Hepatic stellate cell (primary cell): ENCODE measurements at places on chromosomes 11 and 22.

DNA sequence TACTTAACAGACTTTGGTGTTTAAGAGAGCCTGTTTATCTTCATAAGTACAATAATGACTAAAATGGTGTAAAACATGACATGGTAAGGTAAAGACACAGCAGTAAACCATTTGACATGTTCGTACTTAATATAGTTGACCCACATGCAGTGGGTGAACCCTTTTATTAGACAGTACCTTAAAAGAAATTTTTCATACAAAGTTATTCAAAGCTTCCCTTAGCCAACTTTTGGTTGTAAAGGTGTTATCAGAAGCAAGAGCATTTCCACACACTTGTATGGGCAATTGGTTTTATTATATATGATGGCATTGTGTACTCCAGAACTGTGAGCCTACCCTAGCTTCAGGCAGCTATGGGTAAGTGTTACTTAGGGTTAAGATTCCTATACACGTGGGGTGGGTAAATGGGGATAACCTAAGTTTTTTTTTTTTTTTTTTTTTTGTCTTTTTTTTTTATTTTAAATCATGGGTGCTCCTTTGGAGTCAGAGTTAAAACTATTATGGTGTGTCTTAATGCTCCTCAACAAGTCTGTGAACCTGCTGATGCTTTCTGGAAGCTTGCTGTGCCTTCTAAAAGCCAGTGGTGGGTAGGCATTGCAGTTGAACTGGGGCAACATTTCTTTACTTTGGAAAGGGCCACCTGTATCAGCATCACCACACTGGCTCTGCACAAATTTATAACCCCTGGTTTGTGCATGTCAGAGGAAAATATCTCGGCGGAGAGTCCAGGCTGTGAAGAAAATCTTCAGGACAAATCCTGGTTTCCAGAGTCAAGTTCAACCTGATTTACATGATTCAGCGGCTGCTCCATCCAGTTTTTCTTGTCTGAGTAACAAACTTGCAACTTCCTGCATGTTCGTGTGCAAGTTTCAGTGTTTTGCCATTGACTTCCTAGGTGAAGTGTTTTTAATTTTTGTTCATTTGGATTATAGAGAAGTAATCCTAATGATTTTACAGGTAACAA, 3.3 kb downstream of the PCF11 start:
- peak; percentile 8 for DNase-seq

DNA sequence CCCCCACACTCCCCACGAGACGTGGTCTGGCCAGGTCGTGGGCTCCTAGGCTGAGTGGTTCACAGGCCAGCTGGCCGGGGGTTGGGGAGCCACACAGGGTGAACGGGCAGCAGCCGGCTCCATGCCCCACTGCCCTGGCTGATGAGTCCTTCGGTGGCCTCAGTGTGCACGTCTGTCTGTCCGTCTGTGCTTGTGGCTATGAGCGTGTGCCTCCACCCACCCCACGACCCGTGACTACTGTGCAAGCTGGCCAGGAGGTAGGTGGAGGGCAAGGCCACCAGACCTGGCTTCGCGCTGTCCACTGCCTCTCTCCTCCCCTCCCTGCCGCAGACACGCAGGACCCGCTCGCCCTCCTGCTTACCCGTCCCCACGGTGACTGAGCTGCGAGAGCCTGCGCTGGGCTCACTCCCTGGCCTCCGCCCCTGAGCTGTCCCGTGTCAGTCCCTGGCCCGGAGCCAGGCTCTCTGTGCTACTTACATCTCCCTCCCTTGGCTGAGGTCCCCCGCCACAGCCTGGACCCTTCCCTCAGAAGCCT, 14.1 kb downstream of the CSDC2 start:
- no peak for DNase-seq

DNA sequence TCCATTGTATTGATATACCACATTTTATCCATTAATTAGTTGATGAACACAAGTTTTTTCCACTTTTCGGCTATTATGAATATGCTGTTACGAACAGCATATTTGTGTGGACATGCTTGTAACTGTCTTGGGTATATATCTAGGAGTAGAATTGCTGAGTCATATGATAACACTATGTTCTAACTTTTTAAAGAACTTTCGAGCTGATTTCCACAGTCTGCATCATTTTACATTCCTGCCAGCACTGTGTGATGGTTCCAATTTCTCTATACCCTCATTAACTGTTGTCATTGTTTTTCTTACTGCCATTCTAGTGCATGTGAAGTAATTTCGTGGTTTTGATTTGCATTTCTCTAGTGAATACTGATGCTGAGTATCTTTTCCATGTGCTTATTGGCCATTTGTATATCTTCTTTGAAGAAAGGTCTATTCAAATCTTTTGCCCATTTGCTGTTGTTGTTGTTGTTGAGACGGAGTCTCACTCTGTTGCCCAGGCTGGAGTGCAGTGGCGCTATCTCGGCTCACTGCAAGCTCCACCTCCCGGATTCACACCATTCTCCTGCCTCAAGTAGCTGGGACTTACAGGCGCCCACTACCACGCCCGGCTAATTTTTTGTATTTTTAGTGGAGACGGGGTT, 7.4 kb upstream of the RCE1 start:
- no peak for DNase-seq

GRCh38 chr11:37858398-37858797, 1260.4 kb upstream of the RAG2 start:
- no peak for DNase-seq

GRCh38 chr22:41229730-41230400, 10.9 kb downstream of the CHADL start:
- no peak for DNase-seq

- no peak for DNase-seq
Measured at GRCh38 chr11:3077189-3077836, 20.1 kb upstream of the CARS1 start.

DNA sequence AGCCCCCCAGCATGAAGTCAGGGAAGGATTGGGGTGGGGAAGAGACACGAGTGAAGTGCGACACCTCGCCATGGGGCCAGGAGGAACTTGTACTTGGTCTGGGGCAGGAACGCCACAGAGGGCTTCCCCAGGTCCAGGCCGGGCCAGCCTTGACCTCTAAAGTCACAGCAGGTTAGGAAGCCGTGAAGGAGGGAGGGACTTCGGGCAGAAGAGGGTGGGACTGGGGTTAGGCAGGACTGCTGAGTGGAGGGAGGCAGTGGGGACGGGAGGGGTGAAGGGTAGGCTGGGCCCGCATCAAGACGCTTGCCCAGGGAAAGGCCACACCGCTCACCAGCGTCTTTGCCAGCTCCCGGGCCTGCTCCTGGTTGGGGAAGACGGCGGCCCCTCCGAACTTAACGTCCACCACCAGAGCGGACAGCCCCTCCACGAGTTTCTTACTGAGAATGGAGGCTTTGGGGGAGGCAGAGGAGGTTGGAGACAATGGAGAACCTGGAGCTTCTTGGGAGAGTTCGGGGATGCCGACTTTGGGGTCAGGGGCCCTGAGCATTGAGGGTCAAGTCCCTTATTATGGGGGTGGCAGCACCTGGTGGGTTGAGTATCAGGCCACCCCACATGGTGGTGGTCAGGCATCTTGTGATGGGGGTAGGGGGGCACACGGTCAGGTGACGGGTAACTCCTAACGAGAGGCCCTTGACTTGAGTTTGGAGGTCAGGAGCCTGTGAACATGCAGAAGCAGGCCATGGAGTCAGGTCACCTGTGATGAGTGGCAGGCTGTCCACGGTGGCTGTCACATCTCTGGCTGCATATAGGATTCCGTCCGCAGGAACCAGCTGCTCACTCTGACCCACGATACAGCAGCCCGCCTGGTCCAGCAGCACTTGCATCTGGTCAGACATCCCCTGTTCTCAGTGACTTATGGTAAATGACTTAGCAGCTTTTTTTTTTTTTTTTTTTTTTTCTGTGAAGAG, 1.7 kb upstream of the SCO2 start:
- no peak for DNase-seq

DNA sequence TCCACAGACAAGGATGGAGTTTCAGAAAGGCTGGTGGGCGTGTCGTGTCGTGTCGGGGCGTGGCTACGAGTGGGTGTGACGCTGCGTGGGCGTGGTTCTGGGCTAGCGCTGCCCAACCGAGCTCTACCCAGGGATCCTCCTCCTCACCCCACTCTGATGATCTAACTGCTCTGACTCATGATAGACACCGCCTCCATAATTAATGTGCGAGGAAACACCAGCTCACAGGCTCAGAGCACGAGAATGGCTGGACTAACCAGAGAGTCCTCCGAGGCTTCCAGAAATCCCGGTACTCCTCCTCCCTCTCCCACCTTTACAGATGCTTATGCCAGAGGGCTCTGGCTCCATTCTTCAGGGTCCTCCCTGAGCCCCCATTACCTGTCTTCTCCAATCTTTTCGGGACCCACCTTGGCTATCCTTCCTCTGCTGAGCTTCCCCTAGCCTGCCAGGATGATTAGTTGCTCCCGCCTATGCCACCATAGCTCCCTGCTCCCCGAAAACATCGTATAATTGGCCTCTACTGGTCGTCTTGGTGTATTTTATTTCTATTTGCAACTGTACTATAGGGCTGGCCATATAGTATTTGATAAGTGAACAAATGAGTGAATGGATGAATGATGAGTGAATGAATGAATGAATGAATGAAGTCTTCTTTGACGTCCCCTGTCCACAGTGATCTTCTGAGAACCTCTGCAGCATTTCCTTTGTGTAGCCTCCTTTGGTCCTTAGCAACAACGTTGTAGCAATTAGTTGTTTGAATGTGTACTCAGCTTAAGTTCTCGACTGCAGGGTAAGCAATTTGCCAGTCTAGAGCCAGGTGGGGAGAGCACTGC, 21.7 kb downstream of the TMPRSS13 start:
- DNase-seq, result peak; percentile 41

DNA sequence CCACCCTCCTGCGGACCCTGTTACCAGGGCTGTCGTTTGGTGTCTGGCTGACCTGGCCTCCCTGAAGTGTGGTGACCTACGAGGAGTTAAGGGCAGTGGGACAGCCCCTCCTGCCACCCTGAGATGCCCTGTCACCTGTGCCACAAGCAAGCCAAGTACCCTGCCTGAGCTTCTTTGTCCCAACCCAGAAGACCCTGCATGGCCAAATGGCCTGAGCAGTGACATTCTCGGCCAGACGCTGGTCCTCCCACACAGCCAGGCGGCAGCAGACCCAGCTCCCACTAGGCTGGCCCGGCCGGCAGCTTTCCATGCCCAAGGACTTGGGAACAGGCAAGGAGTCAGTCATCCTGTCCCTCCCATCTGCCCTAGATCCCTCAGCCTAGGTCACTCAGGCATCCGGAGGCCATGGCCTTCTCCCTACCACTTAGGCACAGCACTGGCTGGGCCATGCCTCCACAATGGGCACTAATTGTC, 7.6 kb downstream of the ARVCF start:
- no peak for DNase-seq

DNA sequence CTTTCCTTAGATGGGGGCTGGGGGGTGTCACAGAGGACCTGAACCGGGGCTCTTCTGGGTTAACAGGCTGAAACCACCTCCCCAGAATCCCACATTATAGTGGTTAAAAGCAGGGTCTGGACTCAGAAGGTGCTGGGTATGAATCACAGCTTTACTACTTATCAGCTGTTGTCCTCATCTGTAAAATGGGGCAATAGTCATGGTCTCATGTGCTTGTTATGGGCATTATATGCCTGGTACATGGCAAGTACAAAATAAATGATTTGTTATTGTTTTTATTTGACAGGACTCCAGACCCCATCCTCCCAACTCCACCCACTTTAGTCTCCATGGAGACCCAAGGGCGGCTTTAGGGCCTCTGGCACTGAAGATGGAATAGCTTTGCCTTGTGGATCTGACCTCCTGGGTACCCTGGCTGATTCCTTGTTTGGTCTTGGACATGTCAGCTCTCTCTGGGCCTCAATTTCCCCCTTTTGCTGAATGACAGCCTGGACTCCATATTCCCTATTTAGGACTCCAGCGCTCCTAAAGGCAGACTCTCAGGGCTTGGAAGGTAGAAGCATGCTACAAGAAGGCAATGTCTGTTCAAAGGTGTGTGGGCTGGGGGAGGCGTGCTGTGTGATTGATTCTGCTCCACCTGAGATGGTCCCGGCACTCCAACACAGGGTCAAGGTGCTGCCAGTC, 812 bp upstream of the SMTN start:
- DNase-seq, result no peak

DNA sequence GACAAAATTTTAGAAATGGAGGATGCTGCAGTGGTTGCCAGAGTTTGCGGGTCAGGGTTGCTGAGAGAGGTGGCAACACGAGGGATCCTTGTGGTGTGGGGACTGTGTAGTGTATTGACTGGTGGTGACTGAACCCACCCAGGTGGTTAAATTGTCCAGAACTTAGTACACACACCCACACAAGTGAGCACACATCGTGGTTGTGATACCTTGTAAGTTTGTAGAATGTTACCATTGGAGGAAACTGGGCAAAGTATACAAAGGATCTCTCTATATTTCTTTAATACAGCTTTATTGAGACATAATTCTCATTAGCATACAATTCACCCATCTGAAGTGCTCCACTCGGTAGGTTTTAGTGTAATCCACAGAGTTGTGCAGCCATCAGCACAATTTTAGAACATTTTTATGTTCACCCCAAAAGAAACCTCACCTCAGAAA, 56.1 kb downstream of the MED15 start:
- DNase-seq, result no peak

- no peak for DNase-seq
Measured at GRCh38 chr11:134559602-134559962, 147.5 kb upstream of the B3GAT1 start.

DNA sequence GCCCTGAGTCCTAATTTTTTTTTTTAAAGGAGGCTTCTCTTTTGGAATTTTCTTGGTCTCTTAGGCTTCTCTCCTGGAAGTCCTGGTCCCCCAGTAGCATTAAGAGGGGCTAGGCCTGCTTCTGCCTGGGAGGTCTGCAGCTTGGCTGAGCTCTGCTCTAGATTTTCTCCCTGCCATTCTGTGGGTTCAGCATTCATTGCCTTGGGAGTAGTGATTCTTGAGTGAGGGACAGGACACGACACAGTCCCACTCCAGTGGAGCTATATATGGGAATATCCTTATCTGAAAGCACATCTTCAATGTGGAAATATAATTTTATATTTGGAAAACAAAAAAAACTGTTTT, 3.7 kb downstream of the IGSF22 start:
- no peak for DNase-seq

DNA sequence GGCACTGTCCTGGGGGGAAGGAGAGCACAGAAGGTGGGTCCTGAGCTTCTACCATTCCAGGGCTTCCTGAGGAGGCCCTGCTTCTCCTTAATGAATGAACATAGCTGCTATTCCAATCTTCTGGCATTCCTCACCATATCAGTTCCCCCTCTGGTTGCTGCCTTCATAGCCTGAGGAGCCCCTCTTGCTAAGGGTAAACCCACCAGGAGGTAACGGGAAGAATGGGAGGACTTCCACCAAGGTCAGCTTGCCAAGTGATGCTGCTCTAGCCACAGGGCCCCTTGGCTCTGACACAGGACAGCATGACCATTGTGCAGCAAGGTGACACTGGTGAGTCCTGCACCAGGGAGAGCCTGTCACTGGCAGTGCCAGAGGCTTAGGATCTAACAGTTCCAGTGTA, 1022.5 kb downstream of the TBC1D22A start:
- no peak for DNase-seq

GRCh38 chr11:130705670-130706421, 210.4 kb downstream of the SNX19 start:
- no peak for DNase-seq
